ENCODE measurements at places on chromosomes 11 and 22.

DNA sequence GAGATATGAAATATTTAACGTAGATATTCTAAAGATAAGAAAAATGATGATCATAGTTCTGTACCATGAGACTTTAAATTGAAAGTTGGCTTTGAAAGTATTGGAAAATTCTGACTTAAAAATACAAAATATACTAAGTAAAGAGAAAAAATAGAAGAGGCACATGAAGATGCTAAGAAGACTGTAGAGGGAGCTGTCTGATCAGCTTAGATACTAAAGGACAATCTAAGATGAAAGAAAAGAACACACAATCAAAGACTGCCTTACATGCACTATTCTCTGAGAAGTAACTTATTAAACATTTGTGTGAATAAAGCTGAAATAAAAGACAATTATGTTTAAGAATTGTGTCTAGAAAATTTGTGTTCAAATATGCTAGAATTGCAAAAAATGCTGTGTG is 55.1 kb downstream of the RBMXL2 start:
- no peak for DNase-seq

DNA sequence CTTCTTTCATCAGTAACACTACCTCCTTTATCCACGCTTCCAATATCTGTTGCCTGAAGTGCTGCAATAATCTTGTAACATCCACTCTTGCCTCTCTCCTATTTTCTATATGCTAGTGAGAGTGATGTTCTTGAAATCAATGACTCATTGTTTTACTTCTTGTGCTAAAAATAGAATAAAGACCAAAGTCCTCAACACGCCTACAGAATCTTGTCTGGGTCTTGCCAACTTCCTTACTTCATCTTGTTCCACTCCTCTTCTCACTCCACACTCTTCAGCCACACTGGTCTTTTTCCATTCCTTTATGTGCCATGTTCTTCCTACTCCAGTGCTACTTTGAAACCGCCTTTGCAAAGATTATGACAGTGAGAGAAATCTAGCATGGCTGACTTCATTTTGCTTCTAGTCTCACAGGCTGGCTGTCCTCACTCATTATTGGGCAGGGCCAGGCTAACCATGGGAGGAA is 136.4 kb downstream of the CCDC81 start:
- DNase-seq = no peak

- no peak for DNase-seq
Measured at GRCh38 chr11:606245-606644, 9.5 kb downstream of the IRF7 start.

DNA sequence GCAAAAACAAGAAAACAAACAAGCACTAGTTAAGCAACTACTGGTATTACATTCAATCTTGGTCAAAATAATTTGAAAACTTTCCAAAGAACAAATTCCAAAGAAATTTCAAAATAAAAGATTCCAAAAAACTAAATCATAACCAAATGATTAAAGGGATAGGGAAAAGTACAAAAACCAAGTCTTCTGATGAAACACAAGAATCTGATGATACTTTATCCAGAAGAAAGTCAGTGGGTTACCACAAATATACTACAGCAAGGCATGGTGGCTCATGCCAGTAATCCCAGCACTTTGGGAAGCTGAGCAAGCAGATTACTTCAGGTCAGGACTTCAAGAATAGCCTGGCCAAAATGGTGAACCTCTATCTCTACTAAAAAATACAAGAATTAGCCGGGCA is 59.1 kb downstream of the NUP98 start:
- DNase-seq = no peak

DNA sequence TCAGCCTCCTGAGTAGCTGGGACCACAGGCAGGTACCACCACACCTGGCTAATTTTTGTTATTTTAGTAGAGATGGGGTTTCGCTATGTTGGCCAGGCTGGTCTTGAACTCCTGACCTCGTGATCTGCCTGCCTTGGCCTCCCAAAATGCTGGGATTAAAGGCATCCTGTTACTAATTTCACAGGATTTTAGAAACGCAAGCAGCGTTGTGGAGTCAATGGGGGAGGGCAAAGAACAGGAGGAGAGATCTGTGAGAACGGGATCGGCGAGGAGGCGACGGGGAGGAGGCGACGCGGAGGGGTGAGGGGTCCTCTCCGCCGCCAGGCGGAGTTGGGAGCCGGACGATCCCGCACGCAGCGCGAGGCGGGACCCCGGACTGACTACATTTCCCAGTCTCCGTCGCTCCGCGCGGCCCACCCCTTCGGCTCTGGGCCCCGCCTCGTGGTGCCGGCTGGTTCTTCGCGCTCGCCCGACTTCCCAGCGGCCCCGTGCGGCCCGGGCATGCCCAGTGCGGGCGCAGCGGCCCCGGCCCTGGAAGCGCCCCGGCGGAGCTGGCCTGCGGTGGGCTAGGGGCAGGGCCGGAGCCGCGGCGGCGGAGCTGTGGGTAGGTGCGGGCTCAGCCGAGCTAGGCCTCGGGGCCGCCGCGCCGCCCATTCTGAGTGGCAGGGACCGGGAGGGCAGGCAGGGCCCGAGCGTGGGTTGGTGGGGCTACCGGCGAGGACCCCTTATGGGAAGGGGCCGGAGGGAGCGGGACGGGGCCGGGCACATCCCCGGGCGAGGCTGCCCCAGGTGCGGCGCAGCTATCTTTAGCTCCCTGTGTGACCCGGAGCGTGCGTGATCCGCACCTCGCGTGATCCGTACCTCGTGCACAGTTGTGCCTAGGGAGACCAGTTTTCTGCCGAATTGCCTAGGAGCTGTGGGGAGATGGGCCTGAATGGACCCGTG is at the start of gene EI24:
EI24 (plus strand) TSS at position 508 of the 945 bp plus-strand sequence. CDS start 3,051 bp downstream, outside the sequence.
- DNase-seq = peak; percentile 79

- no peak for DNase-seq
Measured at GRCh38 chr11:123434262-123434661, 4.2 kb downstream of the GRAMD1B start.

DNA sequence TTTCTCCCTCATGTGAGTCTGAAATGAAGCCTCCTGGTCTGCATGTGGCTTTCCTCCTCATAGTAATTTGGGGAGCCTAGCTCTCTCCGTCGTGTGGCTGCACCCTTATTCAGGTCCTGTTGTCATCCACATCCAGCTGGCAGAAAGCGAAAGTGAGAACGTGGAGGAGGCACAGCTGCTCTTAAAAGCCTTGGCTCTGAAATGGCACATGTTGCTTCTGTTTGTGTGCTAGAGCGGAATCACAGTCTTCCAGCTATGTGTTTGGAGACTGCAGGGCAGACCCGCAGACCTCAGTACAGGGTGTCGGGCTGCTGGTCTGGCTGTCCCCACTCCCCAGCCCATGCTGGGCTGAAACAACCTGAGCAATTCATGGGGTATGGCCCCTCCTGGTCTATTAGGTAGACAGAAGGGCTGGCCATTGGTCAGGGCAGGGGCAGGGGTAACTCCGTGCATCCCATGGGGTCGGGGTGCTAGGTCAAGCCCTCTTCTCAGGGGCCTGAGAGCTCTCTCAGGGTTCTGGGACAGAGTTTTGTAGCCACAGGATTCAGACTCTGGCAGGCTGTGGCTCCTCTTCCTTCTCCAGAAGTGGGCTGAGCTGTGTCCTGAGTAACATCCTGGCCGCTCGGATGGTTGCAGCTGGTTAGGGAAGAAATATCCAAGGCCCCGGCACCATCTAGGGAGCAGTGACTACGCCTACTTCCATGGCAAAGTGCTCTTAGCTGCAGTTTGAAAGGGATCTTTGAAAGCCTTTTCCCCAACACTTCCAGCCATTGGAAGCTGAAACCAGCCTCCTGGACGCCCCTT is 50.6 kb downstream of the C11orf96 start:
- DNase-seq = no peak

- no peak for DNase-seq
Measured at GRCh38 chr11:14541192-14541947, 21.2 kb upstream of the PSMA1 start.

DNA sequence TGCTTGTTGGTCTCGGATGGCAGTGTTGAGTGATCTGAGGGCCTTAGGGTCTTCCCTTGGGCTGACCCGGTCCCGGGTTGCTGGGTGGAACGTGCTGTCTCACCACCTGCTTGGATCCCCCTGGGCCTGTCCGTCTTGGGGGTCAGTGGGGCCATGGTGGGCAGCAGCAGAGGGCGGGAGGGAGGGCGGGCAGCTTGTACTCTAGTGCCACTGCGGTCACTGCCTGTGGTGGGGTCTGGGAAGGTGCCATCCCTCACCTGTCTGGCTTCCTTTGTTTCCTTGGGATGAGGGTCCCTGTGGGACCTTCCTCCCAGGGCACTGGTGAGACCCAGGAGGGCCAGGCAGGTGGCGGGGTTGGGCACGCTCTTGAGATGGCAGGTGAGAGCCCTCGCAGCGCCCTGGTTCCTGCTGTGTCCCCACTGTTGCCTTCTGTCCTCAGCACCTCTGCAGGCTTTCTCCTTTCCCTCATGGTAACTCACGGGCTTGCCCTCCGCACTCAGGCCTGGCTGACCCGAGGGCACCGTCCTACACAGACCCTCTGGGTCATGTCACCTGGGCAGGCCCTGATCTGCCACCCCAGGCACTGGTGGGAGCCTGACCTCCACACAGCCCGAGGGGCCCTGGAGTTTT is 34.2 kb downstream of the TBC1D22A start:
- no peak for DNase-seq

- no peak for DNase-seq
Measured at GRCh38 chr11:39374963-39375698, 2084.3 kb downstream of the LRRC4C start.

DNA sequence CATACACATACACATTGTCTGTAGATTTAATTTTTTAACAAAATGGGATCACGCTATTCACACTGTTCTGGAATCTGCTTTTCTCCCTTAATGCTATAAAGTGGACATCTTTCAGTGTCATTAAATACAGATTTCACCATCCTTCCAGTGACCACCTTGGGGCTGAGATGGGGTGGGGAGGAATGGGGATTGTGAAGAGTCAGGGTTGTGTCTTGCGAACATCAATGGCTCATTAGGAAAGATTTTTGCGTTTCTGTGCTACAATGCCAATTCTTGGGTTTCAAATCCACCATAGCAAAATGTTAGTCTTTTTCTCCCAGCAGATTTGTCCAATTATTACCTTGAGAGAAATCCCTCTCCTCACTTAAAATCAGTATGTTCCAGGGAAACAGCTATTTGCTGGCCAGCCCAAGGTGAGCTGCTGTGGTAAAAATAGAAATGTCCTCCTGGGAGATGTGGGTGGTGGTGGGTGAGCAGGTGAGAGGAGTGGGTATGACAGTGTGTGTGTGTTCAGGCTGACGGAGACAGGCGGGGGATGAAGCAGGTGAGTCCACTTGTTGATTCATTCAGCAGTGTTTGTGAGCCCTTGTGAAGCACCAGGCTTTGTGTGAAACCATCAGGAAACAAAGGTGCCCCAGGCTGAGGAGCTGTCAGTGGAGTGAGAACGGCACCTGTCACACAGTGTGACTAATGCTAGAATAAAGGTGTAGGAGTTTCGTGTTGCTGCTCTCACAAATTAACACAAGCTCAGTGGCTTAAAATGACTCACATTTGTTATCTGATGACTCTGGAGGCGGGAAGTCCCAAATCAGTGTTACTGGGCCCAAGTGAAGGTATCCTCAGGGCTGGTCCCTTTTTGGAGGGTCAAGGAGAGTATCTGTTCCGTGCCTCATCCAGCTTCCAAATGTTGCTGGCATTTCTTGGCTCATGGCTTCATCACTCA is 1.7 kb upstream of the CBX6 start:
- peak; percentile 30 for DNase-seq

DNA sequence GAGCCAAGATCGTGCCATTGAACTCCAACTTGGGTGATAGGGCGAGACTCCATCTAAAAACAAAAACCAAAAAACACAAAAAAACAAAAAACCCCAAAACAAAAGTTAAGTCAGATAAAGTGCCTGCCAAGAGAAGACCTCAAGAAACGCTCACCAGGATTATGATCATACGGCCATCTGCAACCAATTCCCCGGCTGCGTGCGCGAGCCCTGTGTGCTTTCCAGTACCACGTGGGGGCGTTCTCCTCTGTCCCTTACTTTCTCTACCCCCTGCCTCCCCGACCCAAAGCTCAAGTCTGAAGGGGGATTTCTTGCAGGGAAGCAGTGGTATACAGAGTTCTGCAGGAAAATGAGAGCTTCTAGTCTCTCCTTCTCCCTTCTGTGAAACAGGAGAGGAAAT is 10.5 kb upstream of the RPS19BP1 start:
- DNase-seq = no peak

GRCh38 chr11:46263120-46263519 is 14.3 kb upstream of the CREB3L1 start:
- no peak for DNase-seq

DNA sequence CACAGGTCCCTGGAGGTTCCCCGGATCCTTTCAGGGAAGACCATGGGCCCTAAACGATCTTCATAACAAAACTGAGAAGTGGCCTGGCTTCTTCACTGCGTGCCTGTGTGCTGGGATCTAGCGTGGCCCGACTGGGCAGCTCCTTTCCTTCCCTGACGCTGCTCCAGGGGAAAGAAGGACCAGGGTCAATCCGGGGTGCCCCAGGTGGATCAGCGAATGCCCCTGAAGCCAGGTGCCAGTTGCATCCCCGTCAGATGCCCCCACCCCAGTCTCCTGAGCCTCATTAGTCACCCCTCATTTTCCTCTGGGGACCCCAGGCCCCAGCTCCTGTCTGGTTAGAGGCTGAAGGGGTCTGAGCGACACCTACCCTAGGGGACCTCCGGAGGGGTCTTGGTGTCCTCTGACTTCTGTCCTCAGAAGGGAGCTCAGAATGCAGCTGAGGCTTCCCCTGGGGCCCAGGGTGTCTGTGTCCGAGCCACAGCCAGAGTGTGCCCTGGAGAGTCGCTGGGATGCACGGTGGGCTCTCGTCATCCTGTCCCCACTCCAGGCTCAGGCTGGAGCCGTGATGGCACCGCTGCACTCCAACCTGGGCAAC is 18.7 kb upstream of the MUC6 start:
- DNase-seq = no peak

GRCh38 chr22:43435851-43436811 is 24.3 kb downstream of the MPPED1 start:
- DNase-seq = no peak

- DNase-seq = no peak
Measured at GRCh38 chr11:22190827-22191463, 1.9 kb upstream of the ANO5 start.

- DNase-seq = no peak
Measured at GRCh38 chr22:46842606-46843005, 80.2 kb downstream of the TBC1D22A start.

DNA sequence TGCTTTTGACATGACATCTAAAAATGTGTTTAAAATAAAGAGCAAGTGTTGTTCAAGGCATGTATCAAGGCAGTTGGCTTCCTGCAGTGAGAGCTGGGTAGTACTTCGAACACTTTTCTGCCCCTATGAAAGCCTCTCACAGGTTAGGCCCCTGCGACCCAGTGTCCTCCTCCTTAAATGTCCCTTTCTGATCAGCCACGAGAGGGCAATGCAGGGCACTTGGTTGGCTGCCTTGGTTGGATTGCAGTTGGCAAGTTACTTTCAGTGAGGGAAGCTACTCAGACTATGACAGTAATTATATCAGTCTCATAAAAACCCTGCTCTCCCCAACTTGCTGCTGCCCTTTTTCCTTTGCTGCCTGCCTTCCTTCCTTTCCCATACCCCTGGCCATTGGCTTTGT is 743.8 kb downstream of the NTM start:
- DNase-seq = no peak

GRCh38 chr11:35531246-35531645 is 5.8 kb upstream of the PAMR1 start:
- no peak for DNase-seq

DNA sequence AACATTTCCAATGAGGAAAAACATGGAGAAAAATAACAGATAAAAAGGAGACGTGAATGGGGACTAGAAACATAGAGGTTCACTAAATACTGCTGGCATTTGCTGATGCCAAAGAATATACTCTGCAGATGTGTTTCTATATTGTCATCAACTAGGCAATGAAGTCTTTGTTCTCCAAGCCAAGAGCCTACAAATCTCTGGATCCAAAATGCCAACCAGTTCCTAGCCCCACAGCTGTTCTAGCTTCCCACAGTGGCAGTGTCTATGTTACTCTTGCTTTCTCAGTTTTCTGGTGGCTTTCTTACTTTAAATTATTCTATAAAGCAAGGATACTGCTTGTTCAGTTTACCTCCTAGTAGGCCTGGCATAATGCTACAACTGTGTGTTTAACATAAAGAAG is 977.9 kb upstream of the CCDC90B start:
- DNase-seq = no peak

Measured in T-helper 9 cell (primary cell).